Fibroblast of upper back skin (primary cell): ENCODE measurements at places on chromosomes 1 and 21.

GRCh38 chr1:183566026-183566425 lies 24.2 kb downstream of the NCF2 start:
- DNase-seq = no peak

- peak; percentile 52 for DNase-seq
These were observed 1.6 kb upstream of the CLSTN1 start for GRCh38 chr1:9825093-9826074.

- DNase-seq = no peak
These were observed 47.1 kb upstream of the COG2 start for GRCh38 chr1:230595181-230595580.

DNA sequence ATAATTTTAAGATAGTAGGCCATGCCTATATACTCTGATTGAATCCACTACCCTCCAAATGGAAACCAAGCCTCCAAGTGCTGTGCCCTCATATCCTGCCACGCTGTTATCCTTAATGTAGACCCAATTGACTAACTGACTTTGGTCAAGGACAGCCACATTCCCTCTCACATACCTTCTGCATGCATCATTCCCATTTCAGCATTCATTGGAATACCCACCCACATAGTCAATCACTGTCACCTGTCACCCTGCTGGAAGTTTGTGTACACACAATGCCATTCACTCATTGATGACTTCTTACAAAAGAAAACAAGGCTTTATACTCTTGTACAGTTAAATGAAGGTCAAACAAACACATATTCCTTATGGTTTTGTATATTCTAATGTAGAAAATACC lies 221.1 kb upstream of the PBX1 start:
- DNase-seq = no peak

DNA sequence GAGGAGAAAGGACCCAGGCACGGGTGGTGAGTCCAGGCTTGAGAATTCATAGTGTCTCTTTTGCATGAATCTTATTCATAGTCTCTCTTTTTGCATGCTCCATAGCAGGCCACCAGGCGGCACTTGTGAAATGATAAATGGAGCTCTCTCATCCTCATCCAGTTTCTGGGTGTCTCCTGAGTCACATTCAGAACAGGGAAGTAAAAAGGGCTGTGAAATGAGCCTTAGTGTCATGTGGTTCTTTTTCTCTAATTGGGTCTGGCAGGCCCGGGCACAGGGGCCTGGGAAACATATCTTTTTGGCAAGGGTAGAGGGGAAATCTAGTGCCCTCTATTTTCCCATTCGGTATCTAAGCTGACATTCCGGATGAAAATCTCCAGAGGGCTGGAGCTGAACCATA lies 19.1 kb upstream of the NCF2 start:
- peak; percentile 86 for DNase-seq

- DNase-seq = peak; percentile 53
These were observed 8.7 kb upstream of the CD34 start for GRCh38 chr1:207919523-207920170.

GRCh38 chr21:35697321-35697808 lies 363.0 kb downstream of the SETD4 start:
- peak; percentile 72 for DNase-seq

DNA sequence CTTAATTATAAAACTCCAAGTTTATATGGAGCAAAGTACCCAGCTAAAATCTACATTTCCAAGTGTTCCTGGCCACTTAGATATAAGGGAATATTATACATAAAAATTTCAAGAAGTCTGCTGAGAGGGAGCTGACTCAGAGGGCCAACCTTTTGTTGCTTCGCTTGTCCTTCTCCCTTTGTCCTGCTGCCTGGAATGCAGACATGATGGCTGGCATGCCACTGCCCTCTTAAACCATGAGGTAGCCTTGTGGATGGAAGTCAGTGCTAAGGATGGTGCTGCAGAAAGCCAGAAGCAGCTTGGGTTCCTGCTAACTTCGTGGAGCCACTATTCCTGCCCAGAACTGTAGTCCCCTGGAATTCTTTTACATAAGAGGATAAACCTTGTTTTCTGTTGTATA lies 38.9 kb upstream of the SRP9 start:
- DNase-seq = no peak

- DNase-seq = no peak
These were observed 72.8 kb upstream of the PAX7 start for GRCh38 chr1:18557621-18558465.

DNA sequence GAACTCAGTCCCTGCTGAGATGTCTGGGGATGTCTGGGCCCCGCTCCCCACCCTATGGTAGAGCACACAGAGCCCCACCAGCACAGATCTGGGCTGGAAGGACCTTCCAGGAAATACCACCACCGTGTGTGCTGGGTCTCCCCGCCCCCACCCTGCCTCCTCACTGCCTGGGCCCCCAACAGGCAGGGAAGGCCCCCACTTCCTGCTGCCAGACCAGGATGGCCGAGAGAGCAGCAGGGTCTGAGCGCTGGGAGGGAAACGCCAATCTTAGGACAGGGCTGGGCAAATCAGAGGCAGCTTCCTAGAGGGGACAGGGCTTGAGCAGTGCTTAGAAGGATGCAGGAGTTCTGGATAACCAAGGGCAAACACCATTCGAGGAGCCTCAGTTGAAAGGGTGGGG lies 11.9 kb downstream of the ADGRB2 start:
- no peak for DNase-seq

GRCh38 chr1:34013958-34014737 lies 150.3 kb downstream of the HMGB4 start:
- peak; percentile 14 for DNase-seq

GRCh38 chr1:246793356-246793896 lies 69.2 kb downstream of the SCCPDH start:
- no peak for DNase-seq

- no peak for DNase-seq
These were observed 252.7 kb downstream of the TTLL7 start for GRCh38 chr1:83746234-83746633.

GRCh38 chr1:180167021-180167701 lies 12.5 kb downstream of the QSOX1 start:
- DNase-seq = no peak

GRCh38 chr1:869499-870244 lies 54.1 kb upstream of the SAMD11 start:
- peak; percentile 22 for DNase-seq

- DNase-seq = no peak
These were observed 64.2 kb downstream of the SERINC2 start for GRCh38 chr1:31476891-31477846.

DNA sequence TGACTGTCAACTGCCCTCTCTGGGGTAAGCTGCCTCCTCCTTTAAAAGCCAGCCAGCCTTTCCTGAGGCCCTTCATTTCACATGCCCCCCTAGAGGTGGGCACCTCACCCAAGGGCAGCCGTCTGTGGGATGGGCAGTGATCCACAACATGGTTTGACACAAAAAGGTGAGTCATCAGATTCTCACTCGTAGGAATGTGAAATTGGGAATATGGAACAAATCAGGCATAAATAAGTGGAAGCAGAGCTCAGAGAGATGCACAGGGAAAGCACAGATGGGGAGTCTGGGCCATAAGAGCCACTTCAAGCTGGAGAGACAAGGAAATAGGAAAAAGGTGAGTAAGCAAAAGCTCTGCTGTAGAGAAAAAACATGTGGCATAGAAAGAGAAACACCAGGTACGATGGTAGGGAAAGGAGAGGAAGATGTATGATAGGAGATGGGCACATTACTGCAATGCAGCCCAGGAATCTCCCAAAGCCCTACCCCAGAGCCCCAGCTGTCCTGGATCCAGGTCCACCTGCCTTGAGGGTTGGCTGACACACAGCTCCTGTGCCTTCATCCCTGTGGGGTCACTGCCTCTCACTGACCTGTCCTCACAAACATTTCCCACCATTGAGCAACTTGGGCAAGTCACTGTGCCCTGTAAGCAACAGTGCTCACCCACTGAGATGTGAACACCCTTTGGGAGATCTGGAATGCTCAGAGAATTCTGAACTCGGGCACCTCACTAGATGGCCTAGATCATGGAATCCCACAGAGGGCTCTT lies 86.6 kb downstream of the ASTN1 start:
- DNase-seq = peak; percentile 66

DNA sequence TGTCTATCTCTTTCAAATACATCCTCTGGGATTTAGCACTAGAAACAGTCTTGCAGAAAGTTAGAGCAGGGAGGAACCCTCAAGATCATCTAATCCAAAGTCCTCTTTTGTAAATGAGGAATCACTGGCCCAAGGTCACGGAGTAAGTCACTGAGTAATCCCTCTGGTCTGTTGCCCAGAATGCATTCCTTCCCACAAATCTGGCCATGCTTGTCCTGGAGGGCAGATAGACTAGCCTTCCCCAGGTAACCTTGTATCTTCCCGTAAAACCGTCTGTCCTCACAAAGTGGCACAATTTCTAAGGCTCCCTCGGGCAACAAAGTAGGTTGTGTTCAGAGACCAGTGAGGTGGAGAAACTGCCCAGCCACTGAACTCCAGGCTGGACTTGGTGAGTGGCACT lies 46.2 kb downstream of the DDR2 start:
- DNase-seq = peak; percentile 63

- no peak for DNase-seq
These were observed 15.1 kb upstream of the MPL start for GRCh38 chr1:43322506-43322905.

- DNase-seq = no peak
These were observed 22.3 kb upstream of the DHX9 start for GRCh38 chr1:182816863-182817262.
